ENCODE measurements at places on chromosomes 4 and X. TPM values are rescaled to one million over a fixed set of nuclear protein-coding genes. Genes with fewer than 3 reads are reported as not detected.

- no peak for DNase-seq
Measured at GRCh38 chrX:40368611-40369061, 212.1 kb upstream of the ATP6AP2 start.

- DNase-seq, result no peak
Measured at GRCh38 chr4:180942367-180942916, 1300.8 kb upstream of the TENM3 start.

GRCh38 chr4:103375278-103375677 is 177.1 kb upstream of the CENPE start:
- no peak for DNase-seq

DNA sequence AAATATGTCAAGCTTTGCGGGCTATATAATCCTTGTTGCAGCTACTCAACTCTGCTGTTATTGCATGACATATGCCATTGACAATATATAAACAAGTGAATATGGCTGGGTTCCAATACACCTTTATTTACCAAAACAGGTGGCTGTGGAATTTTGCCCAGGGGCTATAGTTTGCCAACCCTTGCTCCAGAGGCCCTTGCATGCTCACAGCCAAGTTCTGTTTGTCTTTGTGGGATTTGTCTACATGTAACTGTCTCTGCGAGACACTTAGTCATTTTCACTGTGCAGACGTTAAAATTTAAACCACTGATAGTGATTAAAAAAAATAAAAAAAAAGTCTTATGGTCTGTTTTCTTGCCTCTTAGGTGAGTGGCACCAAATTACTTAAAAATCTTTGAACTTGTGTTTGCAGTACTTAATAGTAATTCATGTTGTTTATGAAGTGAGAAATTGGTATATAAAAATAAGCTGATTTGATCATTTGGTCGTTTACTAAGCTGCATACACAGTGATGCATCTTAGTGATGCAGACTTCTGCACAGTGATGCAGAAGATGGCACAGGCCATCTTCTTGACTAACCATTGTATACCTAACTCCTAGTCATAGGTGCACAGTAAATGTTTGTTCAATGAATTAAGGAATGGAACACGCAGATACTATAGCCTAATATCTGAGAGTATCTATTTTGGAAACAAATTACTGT is 170.9 kb downstream of the FRMPD4 start:
- no peak for DNase-seq

- DNase-seq, result no peak
Measured at GRCh38 chr4:94613248-94613647, 144.5 kb upstream of the BMPR1B start.

OPN1MW gene
- total RNA-seq, result not detected

CT45A1 gene
- total RNA-seq, result not detected

FAAH2 gene
- 1.1 TPM for total RNA-seq

All from activated CD8-positive, alpha-beta memory T cell treated with anti-CD3 and anti-CD28 coated beads, Interleukin-2, amount 10 ng/mL, durations not matched to agents 7 days and 5 days (primary cell).